ENCODE measurements at places on chromosomes 3 and 15.
A peak's percentile ranks its signal among the peaks of the same experiment; 100 is the strongest.

GRCh38 chr3:30285188-30286006 lies 321.0 kb upstream of the TGFBR2 start:
- DNase-seq: no peak

DNA sequence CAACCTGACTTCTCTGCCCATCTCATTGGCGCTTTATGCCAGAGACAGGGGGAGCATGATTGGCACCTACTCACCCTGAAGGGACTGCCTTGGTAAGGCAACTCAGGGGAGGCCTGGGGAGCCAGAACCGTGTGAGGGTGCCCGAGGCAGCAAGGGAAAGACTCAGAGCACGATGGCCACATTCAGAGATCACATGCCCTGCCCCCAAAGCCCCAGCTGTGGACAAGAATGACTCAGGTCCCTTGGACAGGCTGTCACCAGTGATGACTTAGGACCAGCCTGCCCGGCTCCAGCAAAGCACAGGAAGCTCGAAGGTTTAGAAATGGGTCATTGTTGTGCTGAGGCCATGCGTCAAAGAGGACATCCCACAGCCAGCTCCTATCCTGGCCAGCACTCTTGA lies 49.1 kb upstream of the LIMD1 start:
- no peak for DNase-seq

- DNase-seq: no peak
These were observed 37.7 kb downstream of the ZDHHC23 start for GRCh38 chr3:113985541-113985940.

DNA sequence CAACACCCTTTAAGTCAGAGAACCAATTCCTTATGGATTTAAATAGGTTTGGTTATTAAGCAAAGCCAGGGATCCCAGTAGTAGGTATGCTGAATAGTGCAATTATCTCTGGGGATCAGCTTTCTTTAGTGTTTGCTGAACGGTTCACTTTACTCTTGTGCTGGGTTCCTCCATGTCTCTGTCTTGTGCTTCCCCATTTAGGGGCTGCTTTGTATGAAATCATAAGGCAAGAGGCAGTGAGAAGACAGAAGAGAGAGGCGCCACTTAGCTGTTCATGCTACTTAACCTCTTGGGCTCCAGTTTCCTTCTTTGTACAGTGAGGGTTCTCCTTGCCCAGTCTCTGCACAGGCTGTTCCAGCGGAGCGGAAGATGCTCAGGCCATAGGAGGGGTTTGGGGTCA lies 3.5 kb downstream of the ST6GAL1 start:
- DNase-seq: no peak

DNA sequence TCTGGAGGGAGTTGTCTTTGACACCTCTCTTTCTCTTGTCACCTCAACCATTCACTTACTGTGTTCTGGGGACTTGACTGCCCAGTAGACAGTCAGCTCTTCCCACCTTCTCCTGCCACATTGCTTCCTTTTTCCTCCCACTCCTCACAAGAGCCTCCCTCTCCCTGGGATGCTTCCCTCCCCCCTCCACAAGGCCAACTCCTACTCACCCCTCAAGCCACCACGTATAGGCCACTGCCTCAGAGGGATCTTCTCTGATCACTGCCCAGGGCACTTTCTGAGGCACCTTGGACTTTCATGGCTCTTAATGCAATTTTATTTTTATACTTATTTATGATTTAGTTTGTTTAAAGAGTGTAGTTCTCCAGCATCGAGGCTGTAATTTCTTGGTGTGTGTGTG lies 23.2 kb downstream of the THSD4 start:
- no peak for DNase-seq

- DNase-seq: no peak
These were observed 182.7 kb downstream of the CNTN6 start for GRCh38 chr3:1275495-1275894.

DNA sequence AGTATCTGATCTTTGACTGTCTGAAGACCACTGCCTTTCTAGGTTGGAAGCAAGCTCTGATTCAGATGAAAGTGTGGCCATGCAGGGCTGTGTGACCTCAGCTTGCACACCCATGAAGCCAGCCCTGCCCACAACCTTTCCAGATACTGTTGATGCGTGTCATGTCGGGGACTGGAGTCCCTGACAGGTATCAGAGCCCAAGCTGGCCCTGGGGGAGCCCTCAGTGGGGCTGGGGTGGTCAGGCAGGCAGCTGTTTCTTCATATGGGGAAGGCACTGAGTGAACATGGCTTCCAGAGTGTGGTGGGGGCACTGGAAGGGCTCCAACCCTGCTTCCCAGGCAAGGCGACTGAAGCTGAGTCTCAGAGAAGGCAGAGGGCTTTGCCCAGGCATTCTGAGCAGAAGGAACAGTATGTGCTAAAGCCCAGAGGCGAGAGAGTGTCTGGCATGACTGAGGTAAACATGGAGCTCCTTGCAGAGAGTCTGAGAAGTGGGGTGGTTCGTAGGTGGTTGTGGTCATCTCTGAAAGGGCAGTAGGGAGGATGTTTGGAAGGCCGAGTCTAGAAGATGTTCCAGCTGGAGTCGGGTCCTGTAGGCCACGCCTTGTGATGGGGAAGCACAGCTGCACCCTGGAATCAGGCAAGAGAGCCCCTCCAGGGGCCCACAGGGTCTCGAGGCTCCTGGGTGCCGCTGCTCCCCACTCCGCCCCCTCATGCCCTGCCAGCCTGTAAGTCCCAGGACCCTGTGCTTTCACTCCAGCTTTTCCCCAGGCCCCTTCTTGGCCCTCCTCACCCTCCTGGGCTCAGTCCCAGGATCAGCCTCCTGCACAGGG lies 122.2 kb downstream of the EEFSEC start:
- no peak for DNase-seq

- no peak for DNase-seq
These were observed 217.9 kb upstream of the DCBLD2 start for GRCh38 chr3:99119385-99119784.

GRCh38 chr3:13141991-13142412 lies 68.8 kb upstream of the IQSEC1 start:
- no peak for DNase-seq

- no peak for DNase-seq
These were observed 165.2 kb upstream of the LMCD1 start for GRCh38 chr3:8336456-8336855.

DNA sequence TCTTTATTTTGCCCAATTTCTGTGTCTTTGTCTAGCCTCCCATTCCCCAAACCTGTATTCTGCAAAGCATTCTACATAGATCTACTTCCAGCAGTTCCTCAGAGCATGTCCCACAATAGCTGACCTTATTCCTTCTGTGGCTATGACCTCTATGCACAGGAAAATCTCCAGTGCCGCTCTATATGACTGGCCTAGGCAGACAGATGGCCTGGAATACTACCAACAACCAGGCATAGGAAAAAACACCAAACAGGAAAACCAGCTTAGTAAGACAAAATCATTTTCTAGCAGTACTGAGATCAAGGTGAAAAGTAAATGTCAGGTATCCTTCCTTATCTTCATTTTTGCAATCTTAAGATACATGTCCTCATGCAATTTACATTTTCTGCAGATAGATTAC lies 1115.0 kb downstream of the IGSF11 start:
- DNase-seq: no peak

GRCh38 chr3:177478170-177478867 lies 281.0 kb upstream of the TBL1XR1 start:
- peak; percentile 98 for DNase-seq

DNA sequence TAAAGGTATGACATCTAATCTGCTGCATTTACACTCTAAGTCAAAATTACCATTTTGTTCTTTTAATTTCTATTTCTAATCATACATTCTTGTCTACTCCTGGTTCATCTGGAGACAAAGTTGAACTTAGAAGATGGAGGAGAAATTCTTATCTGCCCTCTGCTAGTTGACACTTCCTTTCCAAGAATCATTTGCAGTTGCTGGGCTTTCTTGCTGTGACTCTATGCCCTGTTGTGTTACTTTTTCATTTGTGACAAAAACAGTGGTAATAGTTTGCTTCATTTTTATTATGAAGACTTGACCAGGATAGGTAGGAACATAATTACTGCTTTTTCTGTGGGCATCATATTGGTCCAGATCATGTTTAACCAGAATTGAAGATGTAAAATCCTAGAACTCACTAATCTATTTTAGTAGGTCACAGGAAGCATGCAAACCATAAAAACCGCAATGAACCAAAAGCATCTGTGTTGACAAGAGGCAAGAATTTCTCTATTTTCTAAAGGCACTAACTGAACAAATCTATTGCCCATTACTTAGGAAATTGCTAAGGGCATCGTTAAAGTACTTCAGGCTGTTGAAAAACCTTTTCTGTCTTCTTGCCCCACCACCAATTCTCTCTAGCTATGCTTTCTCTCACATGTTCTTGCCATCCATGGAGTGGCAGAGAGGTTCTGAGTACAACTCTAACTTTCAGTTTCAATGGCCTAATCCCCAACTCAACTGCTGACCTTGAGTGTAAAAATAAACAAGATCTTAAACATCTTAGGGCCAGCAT lies 4.2 kb upstream of the CCR2 start:
- no peak for DNase-seq

DNA sequence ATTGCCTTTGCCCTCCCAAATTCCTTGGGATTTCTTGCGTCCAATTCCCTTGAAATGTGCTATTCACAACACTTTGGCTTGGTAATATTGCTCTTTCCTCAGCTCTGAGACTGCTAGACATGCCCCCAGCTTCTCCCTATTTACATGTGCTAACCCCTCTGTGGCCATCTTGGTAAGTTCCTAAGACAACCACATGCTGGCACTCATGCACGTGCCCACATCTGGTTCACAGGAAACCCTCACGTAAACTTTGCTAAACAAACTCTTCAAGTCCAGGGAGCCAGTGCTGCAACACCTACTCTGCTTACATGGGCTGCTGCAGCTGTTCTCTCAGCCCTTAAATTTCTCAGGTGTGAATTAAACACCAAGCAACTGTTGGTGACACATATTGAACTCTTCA lies 121.8 kb downstream of the ADAMTSL3 start:
- DNase-seq: no peak

DNA sequence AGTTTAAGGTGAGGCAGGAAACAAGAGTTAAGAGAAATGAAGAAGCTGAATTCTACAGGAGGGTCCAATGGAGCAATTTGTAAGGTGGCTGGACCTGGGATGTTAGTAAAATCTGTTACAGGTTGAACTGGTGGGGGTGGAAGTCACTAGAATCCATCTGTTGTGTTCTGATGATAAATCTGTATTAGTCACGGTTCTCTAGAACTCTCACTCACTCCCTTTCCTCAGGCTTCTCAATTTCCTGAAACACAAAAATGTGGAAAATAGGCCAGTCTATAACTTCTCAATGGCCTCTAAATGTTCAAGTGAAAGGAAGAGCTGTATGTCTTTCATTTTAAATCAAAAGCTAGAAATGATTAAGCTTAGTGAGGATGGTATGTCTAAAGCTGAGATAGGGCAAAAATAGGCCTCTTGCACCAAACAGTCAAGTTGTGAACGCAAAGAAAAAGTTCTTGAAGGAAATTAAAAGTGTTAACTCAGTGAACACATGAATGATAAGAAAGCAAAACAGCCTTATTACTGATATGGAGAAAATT lies 180.2 kb upstream of the CBLB start:
- no peak for DNase-seq

DNA sequence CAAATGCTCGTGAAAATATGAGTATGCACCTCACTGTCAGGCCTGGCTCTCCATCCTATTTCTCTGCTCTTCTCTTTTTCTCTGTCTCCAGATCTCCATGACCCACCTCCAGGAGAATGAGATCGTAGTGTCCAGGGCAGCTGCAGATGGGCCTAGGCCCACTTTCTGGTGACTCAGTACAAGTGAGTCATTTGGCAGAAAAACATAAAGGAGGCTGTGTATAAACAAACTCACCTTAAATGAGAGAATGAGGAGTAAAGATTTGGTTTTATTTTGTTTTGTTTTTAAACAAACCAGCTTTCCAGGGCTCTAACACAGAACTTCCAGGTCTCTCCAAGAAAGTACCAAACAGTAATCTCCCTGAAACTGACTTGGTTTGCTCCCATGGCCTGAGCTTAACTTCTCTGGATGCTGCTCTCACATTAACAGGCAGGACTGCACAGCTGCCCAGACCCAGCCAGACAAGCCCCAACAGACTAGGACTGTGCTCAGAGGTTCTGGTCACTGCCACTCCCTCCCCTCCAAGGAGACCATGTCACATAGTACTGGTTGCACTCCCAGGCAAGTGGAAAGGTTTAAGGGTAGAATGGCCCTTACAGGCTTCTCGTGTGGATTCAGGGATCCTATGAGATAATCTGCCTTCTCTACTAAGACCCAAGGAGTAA lies 1.5 kb upstream of the HEG1 start:
- DNase-seq: no peak

Data from retinal pigment epithelial cell (primary cell).